ENCODE measurements at places on chromosomes 7 and 10. TPM values are rescaled to one million over a fixed set of nuclear protein-coding genes. Genes with fewer than 3 reads are reported as not detected.

DNA sequence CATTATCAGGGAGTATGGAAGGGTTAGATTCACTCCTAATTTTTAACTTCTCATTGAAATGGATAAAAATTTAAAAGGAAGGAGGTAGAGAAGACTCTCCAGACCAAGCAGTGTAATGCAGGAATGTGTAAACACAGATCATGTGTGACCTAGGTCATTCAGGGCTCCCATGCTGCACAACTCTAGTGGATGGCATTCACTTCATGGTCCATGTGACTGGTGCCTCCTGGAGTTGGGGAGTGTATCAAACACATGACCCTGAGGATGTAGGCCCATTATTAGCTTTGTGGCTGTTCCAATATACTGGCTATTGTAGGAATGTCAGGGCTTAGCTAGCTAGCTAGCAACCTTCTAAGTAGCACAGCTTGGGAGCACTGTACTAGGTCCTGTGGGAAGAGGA lies 109.9 kb downstream of the SLC25A13 start:
- no peak for DNase-seq

- no peak for DNase-seq
Measured at GRCh38 chr10:34075254-34075926, 739.7 kb downstream of the PARD3 start.

DNA sequence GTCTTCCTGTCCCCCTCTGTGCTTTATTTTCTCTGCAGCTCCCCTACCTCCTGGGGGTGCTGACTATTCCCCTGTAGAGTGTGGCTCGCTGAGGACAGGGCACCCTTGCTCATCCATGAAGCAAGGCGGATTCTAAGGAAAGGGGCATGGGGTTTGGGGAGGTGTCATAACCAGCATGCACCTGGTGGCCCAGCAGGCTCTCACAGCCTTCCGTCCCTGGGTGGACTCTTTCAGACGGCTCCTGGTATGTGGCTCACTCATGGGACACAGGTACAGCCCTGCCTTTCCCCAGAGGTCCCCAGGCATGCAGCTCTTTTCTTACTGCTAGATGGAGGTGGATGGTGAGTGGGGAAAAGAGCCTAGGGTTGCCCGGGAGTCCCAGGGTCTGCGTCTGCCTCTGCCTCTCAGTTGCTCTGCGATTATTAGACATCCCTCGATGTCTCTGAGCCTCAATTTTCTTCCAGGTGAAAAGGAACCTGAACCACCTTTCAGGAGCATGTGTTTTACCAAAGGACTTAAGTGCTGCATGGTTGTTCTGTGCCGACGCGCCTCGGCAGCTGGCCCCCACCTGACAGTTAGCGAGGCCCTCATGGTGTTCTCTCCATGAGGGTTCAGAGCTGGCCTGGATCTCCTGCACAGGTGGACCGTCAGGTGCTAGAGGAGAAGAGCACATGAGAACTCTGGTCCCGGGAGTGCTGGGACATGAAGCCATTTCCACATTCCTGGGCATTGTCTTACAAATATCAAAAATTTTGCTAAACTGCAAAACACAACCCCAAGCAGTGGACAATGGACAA lies 172.5 kb upstream of the SHH start:
- no peak for DNase-seq

Gene KDM7A
- 23.3 TPM for polyA plus RNA-seq

DNA sequence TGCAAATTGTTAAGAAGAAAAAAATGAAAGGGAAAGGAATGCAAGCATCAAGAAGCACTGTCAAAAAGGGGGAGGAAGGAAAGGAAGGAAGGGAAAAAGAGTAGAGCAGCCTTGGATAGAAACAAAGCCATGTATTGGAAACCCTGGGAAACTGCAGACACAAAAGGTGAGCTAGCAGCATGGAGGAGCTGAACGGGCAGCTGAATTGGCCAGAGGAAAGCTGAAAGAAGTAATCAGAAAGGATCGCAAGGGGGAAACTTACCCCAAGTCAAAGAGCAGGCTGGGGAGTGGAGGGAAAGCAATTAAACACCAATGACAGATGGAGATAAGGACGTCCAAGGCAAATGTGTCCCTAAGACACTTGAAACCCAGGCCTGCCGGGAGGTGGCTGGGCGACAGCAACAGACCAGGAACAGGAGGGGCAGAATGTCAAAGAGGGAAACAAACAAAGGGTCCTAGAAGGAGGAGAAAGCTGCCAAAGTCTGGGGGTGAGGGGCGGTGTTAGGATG lies 93.8 kb upstream of the SVIL start:
- no peak for DNase-seq

- DNase-seq: no peak
Measured at GRCh38 chr10:59606551-59606961, 103.1 kb downstream of the SLC16A9 start.

GRCh38 chr7:42292991-42293521 lies 56.0 kb upstream of the GLI3 start:
- no peak for DNase-seq

- DNase-seq: no peak
Measured at GRCh38 chr7:101211501-101211900, 5.9 kb downstream of the PLOD3 start.

DNA sequence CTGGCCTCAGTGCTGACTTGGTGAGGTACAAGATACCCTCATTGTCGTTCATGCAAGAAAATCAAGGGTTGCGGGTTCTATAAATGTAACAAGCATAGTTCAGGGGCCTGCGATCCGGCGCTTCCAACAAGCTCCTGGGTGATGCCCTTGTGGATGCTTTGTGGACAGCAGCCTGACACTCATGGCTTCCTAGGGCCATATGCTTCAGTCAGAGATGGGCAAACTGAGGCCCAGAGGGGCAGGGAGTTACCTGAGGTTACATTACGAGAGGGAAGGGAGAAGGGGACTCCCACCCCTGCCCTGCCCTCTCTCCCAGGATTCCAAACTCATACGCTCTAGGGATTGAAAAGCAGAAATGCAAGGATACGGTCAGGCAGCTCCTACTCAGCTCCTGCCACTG lies 296.3 kb upstream of the ZMIZ1 start:
- DNase-seq: no peak

GRCh38 chr10:77041636-77042258 lies 595.9 kb downstream of the KCNMA1 start:
- no peak for DNase-seq

Gene PURB
- 25.5 TPM for polyA plus RNA-seq

GRCh38 chr7:64863021-64863420 lies 40.1 kb upstream of the ZNF273 start:
- DNase-seq: no peak

DNA sequence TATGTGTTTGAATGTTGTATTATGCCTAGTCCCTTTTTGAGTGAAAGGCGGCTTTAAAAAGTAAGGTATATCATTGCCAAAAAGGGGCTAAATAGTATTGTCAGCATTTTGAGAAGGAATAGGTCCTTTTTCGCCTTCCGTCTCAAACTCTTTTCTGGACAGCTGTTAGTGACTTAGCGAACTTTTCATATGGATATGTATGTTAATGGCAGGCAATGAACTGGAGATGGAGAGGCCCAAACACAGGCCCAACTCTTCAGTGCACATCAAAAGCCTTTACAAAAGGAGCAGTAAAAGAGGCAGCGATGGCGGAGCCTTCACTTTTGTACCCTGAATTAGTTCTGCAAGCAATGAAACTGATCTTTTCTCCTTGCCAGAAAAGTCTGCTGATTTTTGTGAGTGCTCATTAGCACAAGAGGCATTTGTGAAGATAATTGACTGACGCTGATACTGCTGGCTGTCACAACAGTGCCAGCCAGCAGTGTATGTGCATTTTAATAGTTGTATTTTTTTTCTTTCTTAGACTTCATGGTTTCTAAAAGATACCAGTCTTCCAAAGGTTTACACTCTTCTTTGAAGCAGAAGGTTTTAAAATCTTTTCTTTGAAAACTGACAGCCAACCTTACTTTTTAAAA lies 243.7 kb upstream of the SP8 start:
- DNase-seq: no peak

- no peak for DNase-seq
Measured at GRCh38 chr7:91514591-91514990, 250.4 kb downstream of the FZD1 start.

Gene PSD
- 0.25 TPM for polyA plus RNA-seq

DNA sequence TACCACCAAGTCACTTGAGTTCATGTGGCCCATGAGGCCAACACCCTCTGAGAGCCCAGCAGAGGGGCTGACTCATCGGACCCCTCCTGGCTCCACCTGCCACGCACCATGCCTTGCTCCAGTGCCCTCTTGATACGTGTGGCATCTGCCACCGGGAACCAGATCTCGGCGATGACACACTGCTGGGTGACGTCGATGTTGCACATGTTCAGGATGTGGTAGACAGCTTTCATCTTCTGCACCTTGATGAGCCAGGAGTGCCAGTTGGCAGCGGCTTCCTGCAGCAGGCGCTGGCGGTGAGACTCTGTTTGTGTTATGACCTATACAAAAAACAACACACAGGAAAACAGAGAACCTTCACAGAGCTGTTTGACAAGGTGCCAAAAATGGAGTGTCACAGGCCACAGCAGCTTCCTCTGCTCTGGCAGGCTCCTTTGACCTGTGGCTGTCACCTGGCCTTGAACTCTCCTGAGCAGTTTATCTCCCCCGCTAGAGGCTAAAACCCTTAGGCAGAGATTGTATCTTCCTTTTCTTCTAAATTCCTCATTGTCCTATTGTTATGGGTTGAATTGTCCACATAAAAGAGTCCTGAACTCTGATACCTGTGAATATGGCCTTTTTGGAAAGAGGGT lies 45.2 kb upstream of the TMEM213 start:
- peak; percentile 25 for DNase-seq

Gene UFSP1
- 3.7 TPM for polyA plus RNA-seq

DNA sequence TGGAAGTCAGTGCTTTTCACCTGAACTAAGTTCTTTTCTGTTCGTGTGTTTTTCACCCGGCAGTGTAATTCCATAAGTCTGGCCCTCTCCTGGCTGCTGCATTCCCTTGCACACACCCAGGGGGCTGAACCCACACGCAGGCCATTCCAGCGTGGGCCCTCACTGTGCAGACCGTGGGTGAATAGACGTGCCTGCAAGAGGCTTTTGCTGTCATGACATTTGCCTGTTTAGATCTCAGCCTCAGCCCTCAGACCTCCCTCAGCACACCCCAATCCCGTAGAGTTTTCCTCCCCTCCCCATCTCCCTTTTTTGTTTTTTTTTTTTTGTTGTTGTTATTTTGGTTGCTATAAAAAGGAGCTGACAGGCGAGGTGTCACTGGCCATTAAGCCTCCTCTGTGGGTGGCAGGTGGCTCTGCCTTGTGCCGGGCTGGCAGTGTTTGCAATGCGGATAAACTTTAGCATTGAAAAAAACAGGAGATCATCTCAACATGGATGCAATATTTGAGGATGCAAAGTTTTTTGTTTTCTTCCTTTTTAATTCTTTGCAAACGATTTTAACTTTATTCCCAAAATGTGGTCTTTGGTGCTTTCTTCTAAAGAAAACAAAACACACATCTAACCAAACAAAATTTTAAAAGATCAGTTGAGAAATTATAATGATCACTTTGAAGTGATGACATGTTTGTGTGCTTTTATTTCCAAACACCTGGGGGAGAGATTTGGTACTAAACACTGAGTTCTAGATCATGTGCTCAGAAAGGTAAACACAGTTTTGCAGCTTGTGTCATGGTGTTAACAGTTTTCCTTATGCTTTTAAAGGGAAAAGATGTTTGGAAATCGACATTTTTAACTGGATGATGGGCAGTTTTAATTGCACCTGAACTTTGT lies 58.8 kb downstream of the WDR37 start:
- no peak for DNase-seq

Gene MINDY4
- polyA plus RNA-seq: 3.3 TPM

Gene DOCK1
- 3.5 TPM for polyA plus RNA-seq

- DNase-seq: peak; percentile 29
Measured at GRCh38 chr10:11197266-11197712, 179.6 kb downstream of the CELF2 start.

GRCh38 chr7:80334196-80334595 lies 177.7 kb downstream of the GNAT3 start:
- DNase-seq: no peak

Gene HDAC9
- 0.38 TPM for polyA plus RNA-seq

DNA sequence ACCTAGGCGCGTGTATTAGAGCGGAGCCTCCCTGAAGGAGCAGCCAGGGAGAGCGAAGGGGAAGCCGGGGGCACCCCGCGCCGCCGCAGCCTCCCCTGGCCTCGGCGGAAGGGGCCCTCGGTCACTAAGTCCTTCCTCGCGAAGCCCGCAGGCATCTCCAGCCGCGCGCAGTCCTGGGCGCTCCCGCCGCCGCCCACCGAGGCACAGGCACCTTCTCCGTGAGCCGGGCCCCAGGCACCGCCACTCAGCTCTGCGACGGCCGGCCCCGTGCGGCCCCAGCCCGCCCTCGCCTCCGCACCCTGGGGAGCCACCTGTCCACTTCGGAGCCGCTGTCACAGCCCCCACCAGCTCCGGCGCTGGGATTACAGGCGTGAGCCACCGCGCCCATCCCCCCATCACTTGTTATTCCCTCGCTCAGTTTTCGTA lies 80.8 kb downstream of the ZNF467 start:
- no peak for DNase-seq

Gene RADIL
- 3.8 TPM for polyA plus RNA-seq

- no peak for DNase-seq
Measured at GRCh38 chr10:117550076-117550475, 7.5 kb downstream of the EMX2 start.

DNA sequence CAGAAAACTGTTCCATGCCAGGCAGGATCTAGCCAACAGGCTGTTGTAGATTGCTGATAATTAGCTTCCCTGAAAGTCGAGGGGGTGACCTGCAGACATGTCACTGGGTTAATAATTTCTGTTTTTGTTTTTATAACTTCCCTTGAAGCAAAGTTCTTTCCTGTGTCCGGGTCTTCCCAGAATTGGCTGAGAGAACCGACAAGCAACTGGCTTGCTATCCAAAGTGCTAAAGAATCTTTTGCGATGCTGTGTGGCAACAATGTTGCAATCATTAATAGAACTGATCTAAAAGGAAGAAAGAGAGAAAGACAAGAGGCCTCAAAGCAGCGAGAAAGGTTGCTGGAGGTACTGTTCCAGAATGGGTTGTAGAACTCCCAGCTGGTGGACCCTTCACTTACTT lies 132.1 kb upstream of the DPP6 start:
- no peak for DNase-seq

DNA sequence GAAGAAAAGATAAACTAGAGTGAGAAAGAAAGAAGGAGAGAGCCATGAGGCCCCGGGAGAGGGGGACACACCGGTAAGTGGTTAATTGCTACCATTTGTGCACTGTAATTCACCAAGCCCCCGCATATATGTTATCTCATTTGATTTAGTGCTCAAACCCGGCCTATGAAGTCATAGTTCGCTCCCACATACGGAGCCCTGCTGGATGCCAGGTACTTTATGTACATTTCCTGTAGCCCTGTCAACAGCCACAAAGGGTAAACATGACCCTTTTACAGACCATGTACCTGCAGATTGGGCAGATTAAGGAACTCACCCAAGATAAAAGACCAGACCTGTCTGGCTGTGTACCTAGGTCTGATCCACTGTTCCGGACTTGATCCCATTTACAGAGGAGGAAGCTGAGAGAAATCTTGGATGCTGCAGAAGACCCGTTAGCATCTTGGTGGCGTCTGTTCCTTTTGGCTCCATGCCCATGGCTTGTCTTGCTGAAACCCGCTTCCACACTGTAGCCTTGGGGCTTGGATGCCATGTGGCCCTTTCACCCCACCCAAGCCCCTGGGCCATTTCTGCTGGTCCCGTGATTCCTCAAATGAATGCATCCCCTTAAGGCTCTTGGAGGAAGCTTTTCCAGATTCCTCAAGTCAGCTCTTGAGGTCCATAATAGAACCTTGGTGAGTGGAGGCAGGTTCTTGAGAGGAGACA lies 32.3 kb downstream of the FAM241B start:
- peak; percentile 1 for DNase-seq

All from psoas muscle (tissue), 8 donors.